ENCODE measurements at places on chromosomes 3 and 15.
A peak's percentile ranks its signal among the peaks of the same experiment; 100 is the strongest.

- DNase-seq: peak; percentile 21
These were observed 218.6 kb downstream of the PDCD6IP start for GRCh38 chr3:34016925-34017587.

GRCh38 chr3:18562364-18563154, 137.4 kb upstream of the SATB1 start:
- no peak for DNase-seq

DNA sequence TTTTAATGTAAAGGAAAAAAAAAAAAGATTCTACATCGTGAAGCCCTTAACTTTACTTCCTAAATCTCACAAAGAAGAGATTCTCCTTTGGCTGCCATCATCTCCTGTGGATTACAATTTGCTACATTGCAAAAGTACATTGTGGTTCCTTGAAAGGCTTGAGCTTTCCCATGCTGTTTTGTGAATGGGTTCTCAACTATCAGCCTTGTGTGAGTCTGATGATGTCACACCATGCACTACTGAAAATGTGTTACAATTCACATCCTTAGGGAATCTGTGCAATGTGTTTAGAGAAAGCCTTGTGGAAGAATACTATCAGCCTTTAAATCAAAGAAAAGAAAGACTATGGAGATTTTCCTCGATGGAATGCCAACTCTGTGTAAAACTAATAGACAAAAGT, 510.0 kb upstream of the ALCAM start:
- DNase-seq: no peak

GRCh38 chr3:129063091-129063640, 2.6 kb downstream of the GP9 start:
- DNase-seq: no peak

- no peak for DNase-seq
These were observed 188.4 kb upstream of the HES1 start for GRCh38 chr3:193947596-193947995.
